Fibroblast of skin of scalp (primary cell): ENCODE measurements at places on chromosomes 6 and 20.
A peak's percentile ranks its signal among the peaks of the same experiment; 100 is the strongest.

GRCh38 chr6:45757443-45758130, 258.1 kb downstream of the CLIC5 start:
- peak; percentile 77 for DNase-seq

- peak; percentile 29 for DNase-seq
These were observed 70.2 kb downstream of the CEP57L1 start for GRCh38 chr6:109165392-109165974.

DNA sequence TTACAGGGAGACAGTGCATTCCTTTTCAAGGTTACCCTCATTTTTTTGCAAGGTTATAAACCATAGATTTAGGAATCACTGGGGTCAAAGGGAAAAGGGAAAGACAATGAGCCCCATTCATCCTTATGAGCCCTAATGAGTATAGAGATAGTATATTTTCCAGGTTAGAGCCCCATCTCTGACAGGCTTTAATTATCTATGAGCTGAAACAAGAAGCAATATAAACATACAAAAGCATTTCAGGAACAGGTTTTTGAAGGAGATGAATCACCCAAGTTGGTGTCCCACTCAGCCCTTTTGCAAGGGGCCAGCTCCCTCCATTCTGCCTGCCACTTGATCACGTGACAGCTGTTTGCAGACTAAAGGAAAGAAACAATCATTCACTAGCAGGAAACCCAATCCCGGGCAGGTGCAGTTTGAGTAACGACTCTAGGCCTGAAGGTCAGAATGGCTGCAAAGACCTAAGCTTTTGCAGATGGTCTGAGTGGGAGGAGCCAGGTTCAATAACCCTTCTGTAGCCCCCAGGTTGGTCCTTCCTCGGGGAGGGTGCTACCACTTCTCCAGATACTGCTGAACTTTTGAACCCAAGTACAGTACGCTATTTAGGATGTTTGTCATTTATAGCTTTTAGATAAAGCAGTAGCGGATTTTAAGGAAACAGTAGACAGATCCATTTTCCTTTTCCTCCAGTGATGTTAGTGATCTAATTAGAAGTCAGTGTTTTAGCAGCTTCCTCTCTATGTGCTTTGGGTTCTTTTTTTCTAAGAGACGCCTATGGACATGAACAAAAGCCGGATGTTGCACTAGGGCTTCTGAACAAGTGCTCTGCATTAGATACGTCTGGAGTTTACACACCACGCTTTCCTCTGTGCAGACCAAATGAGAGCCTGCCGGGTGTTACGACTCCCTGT, 253.2 kb downstream of the SOX4 start:
- DNase-seq = no peak

GRCh38 chr20:59022754-59023153, 3.5 kb downstream of the TUBB1 start:
- no peak for DNase-seq

GRCh38 chr20:59138114-59138748, 25.4 kb upstream of the ZNF831 start:
- DNase-seq = no peak

GRCh38 chr6:106167096-106167814, 81.1 kb downstream of the PRDM1 start:
- no peak for DNase-seq

DNA sequence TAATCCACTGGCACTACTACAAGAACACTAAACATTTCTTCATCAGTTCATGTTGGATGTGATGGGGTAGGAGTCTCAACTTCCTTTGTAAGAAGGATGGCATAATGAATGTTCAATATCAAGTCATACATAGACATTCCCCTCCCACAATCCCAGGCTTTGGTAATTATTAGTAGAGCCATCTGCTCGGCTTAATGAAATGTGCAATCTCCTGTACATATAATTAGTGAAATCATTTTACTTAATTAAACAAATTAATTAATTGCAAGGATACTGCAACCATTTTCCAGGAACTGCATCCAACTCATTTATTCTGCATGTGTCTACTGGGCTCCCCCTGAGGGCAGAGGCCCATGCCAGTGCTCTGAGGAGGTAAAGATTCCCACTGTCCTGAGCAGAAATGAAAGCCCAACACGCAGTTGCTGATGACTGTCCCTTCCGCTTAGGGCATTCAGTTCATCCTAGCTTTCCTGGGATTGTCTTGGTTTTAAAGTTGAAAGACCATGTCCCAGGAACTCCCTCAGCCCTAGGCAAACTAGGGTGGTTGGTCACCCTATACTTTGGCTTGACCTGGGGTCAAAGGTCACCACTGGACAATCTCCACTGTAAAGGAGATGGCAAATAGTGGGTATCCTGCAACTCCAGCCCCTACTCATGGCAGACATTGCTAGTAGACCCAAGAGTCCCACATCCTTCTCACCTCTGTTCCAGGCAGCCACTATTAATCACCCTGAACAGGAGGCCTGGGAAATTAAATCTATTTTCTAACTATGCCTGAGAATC, 109.8 kb downstream of the TRERF1 start:
- no peak for DNase-seq

GRCh38 chr6:80527552-80528052, 421.1 kb downstream of the BCKDHB start:
- no peak for DNase-seq

GRCh38 chr20:43032459-43032858, 157.2 kb downstream of the PTPRT start:
- DNase-seq = no peak
